ENCODE measurements at places on chromosomes 4 and X.

DNA sequence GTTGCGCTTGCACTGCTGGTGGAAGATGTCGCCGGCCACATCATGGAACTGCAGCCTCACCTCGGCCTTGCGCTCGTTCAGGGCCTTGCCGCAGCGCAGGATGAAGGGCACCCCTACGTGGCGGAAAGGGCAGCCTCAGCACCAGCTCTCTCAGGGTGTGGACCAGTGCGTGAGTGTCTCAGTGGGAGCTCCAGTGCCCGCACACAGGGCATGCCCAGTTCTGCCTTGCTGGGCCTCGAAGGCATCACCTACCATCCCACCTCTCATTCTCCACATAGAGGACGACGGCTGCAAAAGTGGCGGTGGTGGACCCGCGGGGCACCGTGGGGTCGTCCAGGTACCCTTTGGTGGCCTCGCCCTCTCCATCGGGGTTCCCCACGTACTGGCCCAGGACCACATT is 14.0 kb downstream of the G6PD start:
- no peak for DNase-seq

DNA sequence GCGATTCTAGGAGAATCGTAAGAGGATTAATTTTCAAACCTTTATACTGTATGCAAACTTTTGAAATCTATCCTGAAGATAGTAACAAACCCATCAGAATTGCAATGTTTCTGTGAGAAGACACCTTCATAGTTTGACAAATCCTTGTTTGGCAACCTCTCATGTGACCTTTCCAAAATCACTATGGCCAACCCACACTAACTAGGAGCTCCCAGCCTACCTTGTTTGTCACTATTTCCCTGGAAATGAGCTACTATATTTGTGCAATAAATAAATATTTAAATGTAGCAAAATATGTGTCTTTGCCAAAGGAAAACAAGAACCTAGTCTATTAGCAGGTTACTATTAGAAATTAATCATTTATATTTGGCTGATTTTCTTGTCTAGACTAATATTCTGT is 173.7 kb downstream of the PPP1R2C start:
- DNase-seq = no peak

- DNase-seq = peak; percentile 46
Observed at GRCh38 chr4:126023896-126024295, 709.1 kb downstream of the FAT4 start.

DNA sequence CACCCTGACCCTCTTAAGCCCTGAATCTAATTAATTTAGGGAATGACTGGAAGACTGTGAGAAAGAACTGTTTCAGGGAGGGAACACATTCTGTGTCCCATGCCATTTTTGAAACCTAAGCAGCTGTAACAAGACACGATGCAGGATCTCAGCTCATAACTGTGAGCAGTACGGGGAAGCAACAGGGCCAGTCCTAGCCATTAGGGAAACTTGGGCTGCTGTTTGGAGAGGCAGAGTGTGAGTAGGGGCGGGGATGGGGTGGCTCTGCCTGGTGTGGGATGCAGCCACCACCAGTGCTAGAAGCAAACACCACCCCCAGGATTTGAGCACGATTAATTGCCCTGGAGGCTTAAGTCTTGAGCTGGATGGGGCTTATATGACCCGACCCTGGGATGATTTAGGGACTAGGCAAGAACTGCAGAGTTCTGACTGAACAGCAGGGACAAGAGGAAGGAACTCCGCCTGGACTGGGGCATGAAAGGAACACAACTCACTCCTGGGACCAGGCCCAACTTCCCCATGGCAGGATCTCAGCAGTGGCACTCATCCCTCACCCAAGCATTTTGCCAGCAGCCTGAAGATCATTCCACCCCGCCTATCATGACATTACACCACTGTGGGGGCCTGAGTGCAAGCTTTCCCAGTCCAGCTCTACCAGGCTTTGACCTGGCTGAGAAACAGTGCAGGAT is 43.1 kb downstream of the ATRX start:
- DNase-seq = peak; percentile 2

DNA sequence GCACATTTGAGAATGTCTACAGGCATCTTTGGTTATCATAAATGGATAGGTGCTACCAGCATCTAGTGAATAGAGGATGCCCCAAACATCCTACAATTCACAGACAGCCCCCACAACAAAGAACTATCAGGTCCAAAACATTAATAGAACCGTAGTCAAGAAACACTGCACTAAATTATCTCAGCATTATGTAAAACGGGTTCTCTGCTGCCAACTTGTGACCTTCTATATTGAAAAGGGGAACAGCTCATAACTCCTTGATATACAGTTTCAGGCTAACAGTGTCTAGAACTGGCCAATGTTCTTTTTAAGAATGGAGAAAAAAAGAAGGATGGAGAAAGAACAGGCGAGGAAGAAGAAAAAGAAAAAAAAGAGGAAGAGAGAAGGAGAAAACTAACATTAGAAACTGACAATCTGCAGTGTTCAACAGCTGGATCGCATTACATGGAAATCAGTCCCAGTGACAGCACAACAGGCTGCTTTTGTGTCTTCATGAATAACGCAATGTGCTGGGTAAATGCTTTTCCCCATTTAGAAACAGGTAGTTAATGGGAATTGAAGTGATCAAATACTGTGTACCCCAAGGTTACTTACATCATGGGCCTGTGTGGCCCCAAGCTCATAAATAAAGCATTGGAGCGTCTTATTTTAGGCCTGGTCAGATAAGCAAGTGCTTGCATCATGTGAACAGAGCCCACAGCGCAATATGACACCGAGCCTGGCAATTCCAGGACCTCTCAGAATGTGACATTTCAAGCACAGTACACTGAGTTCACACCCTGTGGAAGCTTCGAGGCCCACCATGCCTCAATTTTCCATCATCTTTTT is 339.5 kb downstream of the DHX15 start:
- DNase-seq = peak; percentile 90

GRCh38 chr4:3689006-3689405 is 77.2 kb upstream of the ADRA2C start:
- DNase-seq = no peak

All from tongue (tissue), 3 donors.